ENCODE measurements at places on chromosomes 12 and 14. TPM values are rescaled to one million over a fixed set of nuclear protein-coding genes. Genes with fewer than 3 reads are reported as not detected.

GRCh38 chr12:45701296-45701695 lies 28.2 kb upstream of the ARID2 start:
- DNase-seq = no peak

- DNase-seq = no peak
Measured at GRCh38 chr12:110246636-110247339, 34.3 kb upstream of the ATP2A2 start.

DNA sequence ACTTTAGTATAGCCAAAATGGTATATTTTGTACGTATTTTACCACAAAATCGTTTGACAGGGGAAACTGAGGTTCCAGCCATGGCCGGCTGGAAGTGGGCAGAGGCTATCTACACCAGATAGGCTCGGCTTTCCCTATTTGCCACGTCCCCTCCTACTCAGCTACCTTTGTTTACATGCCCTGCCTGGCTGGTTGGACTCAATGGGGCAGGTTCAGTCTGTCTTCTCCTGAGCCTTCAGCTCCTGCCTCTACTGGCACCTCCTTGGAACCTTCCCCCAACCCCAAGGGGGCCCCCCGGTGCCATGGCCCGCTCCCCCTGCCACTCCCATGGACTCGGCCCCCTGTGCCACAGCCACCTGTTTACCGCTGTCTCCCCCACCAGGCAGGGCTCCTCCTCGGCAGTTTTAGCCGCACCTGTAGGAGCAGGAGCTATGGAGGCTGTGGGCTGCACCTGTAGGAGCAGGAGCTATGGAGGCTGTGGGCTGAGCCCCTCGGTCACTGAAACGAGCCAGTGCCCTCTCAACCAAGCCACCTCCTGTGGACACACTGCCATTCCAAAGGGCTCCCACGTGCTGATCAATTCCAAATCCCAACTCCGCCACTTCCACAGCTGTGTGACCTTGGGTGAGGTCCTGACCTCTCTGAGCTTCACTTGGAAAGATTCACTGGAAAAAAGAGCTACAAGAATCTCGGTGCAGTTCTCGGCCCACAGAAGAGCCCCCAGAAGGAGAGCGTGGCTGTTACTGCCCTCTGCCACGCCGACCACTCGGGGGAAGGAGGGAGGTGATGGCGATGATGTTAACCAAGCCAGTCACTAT lies 62.2 kb downstream of the NCOR2 start:
- DNase-seq = no peak

DNA sequence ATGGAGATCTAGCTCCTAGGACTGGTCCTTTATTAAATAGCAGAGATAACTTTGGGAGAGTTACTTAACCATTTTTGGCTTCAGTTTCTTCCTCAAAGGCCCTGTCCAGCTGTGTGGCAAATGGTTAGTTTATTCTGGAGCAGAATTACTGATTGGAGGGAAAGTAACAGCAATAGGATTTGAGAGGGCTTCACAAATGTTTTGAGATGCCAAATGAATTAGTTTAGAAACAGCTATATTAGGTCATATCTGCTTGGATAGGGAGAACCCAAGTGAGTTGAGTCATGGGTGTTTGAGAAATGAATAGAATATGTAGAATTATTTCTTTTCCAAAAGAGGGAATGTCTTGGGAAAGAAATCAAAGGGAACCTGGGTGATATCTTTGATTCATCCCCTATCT lies 17.5 kb downstream of the RASSF3 start:
- DNase-seq = no peak

DNA sequence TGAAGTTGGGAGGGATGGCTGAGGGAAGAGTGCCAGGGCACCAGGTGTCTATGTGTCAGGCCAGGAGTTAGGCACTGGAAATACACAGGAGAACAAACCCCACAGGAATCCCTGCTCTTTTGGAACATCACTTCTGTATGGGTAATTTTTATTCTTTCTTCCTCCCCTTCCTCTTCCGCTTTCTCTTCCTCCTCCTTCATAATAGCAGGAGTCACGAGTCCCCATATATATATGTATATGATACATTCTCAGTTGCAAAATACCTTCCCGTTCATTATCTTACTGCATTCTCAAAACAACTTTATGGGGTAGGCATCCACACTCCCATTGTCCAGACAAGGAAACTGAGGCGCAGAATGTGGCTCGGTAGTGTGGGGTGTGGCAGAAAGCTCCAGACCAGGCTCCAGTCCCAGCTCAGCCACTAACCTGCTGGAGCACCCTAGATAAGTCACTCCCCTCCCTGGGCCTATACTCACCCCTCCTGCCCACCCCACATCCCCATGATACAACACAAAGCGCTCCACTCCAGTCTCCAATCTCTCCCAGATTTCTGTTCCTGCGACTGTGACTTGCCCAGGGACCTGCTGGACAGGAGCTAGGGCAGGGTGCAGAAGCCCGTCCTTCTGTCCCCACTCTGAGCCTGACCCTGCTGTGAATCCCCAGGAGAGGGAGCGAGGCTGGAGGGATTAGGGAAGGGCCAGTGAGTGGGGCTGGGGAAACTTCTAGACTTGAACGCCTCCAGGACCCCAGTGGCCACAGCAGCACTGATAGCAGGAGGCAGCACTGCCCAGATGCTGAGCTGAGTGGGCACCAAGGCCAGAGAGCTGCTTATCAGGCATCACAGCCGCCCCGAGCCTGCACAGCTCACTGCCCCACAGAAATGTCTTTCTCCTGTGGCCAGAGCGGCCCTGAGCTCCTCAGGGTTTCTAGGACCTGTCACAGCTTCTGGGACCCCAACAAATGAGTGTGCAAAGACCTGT lies 1.4 kb upstream of the AQP2 start:
- no peak for DNase-seq

DNA sequence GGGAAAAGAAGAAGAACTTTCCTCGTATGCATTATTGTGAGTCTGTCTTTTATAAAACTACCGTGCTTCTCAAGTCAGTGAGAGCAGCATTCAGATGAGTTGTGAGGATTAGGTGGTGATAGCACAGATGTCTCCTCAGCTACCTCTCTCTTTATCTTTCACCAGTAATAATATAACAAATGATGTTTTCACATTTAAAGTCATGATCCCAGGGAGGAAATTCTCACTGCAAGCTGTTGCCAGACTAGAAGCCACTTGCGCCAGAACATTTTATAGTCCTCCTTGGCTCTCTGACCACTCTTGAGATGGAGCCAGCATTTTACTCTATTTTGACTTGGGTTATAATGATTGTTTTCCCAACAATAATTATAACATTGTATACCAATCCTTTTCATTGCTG lies 443.1 kb downstream of the AEBP2 start:
- DNase-seq = no peak

DNA sequence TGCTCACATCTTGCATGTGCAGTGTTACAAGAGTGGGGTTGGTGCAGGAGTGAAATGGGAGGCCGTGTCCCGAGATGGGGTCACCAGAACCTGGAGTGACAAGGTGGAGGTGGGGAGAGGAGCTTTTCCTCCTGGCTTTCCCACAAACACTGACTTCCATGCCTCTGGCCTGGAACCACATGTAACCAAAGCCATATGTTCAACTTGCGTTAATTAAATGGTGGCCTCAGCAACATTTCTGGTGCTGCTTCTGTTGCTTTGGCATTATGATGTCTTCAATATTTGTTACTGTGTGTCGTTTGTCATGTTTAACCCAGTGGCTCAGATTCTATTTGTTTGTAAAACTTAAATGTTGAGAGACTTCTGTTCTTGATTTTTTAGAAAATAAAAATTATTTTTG lies 110.2 kb downstream of the VCPKMT start:
- DNase-seq = no peak

DNA sequence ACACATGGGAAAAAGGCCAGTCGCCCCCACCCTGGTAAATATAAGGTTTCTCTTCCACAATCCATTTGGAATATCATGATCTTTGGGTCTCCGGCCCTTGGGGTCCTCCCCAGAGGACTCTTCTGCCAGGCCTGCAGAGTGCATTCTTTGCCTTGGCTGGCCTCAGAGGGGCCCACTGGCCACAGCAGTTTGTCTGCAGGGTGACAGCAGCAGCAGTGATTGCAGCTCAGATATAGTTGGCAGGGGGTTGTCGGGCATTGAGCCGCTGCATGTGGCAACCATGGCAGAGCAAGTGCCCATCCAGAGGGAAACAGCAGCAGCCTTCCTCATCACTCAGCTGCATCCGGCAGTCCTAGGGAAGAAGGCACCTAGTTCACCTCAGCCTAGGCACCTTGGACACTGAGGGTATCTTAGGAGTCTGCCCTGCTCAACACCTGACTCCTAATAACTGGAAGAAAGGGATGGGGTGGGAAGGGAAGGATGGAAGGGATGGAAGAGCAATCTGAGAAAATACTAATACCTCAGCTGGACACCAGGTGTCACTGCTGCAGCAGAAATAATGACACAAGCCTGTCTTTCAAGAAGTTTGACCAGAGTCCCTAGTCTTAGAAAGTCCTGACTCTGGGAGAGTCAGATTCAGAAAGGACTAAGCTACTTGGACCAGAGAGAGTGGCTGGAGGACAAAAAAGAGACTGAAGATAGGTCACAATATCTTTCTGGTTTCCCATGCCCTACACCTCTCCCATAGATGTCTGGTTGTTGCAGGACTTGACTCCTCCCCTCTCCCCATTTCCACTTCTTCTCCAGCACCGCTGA lies 8.9 kb downstream of the AJUBA start:
- DNase-seq = no peak

GRCh38 chr14:35240231-35240630 lies 52.0 kb upstream of the PSMA6 start:
- no peak for DNase-seq

GRCh38 chr14:29380826-29381225 lies 546.8 kb downstream of the PRKD1 start:
- no peak for DNase-seq

The SIX6 gene
- total RNA-seq = not detected
